ENCODE measurements at places on chromosomes 2 and 18. TPM values are rescaled to one million over a fixed set of nuclear protein-coding genes. Genes with fewer than 3 reads are reported as not detected.

The AMER3 gene
- total RNA-seq, result not detected

The CDCA7 gene
- 1.00 TPM for total RNA-seq

GRCh38 chr2:65144571-65144970 is 14.7 kb upstream of the RAB1A start:
- no peak for DNase-seq

DNA sequence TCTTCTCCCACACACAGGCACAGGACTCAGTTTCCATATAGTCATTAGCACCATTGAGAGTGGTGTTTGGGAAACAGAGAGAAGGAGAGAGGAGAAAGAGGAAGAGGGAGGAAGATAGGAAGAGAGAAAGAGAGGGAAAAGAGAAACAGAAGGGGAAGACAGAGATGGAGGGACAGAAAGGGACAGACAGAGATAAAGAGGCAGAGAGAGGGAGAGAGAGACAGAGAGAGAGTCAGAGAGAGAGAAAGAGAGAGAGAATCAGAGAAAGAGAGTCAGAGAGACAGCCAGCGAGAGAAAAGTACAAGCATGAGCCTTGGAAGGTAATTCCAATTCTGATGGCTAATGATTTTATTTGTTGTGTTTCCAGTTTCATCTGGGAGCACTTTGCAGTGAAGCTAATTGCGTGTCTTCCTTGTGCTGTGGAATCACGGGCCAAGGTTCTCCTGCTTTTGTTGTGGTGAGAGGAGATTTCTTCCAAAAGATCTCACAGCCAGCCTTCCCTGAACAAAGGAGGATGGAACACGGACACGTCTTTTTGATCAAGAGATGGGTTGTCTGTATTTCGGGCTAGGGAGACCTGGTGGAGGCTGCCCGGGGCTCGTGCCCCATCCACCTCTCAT is 153.6 kb upstream of the TWIST2 start:
- DNase-seq, result no peak

The WIPF1 gene
- 20.9 TPM for total RNA-seq

DNA sequence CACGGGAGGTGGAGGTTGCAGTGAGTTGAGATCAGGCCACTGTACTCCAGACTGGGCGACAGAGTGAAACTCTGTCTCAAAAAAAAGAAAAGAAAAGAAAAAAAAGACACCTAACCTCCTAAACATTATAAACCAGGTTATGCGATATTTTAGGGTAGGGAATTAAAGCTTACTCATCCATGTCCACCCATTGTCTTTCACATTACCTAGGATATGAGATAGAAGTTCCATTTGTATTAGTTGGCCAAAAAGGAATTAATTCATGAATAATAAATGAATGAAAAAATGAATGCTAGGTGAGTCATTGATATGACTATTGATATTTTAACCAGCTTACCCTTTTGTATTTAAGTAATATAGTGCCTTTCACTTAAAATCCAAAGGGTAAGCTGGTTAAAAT is 132.9 kb downstream of the FAM161A start:
- no peak for DNase-seq

DNA sequence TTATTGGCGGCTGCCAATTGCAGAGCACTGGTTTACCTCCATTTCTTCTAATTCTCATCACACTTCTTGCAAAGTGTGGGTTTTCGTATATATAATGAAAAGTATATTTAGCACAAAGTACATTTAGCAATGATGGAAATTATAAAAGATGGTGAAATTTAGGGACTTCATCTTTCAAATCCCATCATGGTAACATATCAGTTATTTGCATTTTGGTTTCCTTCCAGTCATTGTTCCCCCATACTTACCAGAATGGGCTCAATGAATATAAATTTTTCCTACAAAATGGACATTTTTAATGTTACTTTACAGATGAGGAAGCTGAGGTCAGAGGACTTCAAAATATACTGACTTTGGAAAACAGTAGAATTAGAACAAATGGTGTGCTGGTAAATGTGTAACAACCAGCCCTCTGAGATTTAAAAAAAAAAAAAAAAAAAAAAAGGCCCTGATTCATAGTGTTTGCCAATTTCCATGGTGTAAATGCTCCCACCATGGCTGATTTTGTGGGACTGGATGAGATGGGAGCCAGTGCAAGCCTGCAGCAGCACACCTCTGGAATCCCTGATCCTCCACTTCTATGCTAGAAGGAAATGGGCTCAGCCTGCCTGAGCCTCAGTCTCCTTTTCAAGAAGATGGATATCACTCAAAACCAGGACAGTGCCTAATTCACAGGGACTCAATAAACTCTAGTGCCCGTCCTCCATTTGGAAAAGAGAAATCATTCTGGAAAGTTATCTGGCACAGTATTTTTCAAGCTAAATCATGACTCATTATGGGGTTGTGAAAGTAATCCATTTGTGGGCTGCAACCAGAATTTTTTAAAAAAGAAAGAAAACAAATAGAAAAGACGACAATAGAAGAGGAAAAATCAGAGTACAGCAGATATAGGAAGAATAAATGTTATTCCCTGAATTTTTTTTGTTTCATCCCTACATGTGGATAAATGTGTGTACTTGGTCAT is 34.0 kb downstream of the LBH start:
- no peak for DNase-seq

GRCh38 chr2:181393472-181393871 is 63.7 kb upstream of the ITGA4 start:
- DNase-seq, result no peak

- DNase-seq, result no peak
Measured at GRCh38 chr2:223528036-223528435, 74.1 kb downstream of the SCG2 start.

The POTEI gene
- total RNA-seq, result not detected

DNA sequence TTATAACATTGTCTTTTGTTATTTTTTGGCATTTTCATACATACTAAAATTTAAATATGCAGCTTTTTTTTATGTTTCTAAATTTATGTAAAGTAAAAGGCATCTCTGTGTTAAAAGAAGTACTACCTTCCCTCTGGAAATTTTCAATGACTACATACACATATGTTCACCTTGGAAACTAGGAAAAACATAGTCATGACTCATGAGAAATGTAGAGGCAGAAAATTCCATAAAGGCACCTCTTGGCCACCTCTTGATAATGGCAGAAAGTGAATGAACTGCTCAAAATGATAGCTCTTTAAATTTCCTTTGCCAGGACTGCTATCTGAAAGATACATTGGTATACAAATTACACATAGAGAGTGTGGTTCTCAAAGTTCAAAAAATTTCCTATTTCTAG is 889.1 kb upstream of the ZEB2 start:
- DNase-seq, result no peak

DNA sequence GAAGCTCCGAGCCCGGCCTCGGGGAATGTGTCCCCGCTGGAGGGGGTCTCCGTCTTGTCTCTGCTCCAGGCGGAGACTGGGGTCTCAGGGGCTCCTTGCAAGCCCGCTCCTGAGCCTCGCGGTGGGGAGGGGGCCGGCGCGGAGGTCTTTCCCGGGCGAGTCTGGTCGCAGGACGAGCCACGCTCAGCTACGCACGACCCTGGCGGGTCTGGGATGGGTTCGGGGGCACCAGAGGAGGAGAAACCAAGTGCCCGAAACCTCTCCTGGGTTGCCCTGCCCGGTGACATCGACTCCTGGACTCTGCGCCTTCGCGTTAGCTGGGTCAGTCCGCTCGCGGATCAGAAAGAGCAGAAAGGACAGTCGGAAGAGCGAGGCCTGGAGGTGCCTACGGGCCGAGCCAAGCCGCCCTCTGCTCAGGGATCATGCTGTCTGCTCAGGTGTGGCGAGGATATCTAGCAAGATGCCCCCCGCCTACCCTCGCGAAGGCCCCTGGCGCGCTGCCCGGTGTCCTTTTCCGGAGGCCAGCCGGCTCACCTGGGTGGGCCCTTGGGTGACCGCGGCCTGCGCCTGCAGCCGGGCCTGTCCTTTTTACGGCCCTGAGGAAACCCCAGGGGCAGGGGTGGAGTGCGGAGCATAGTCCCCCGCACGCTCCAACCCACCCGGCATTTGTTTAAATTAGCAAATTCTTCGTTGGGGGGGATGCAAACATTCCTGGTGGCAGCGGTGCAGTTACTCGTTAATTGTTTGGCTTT is 58.7 kb downstream of the SNORC start:
- no peak for DNase-seq

- no peak for DNase-seq
Measured at GRCh38 chr2:209600341-209601171, 171.1 kb upstream of the UNC80 start.
